ENCODE measurements at places on chromosomes 12 and 14.
A peak's percentile ranks its signal among the peaks of the same experiment; 100 is the strongest.

DNA sequence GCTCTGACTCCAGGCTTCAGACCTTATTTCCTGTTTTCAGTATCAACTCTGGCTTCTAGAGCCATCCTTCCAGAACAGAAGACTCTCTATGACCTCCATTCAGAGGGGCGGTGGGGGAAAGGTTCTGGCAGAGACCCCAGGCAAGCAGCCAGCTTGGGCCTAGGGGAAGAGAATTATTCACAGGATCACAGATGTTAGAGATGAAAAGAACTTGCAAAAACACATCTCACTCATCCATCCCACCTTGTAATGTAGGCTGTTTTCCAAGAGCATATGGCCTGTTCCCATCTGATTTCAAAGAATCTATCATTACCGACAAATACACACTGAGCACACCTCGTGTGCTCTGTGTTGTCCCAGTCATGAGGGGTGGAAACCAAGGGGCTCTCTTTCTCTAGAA lies 131.9 kb downstream of the GRIN2B start:
- no peak for DNase-seq

DNA sequence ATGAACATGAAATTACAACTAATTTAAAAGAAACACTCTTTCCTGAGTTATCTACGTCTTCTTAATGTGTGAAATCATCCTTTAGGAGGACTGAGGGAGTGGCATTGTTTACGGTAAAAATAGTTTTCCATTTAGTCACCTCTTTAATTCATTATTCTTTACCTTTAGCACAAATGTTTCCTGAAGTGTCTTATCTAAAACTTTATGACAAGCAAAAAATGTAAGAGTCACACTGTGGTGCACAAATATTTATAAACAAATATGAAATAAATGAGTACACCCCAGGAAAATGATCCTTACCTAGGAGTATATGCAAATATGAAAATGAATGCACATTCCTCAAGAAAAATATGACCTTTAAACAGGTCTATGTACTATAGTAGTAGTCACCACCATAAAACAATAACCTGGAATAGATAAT lies 104.6 kb downstream of the PTPRR start:
- DNase-seq: no peak

DNA sequence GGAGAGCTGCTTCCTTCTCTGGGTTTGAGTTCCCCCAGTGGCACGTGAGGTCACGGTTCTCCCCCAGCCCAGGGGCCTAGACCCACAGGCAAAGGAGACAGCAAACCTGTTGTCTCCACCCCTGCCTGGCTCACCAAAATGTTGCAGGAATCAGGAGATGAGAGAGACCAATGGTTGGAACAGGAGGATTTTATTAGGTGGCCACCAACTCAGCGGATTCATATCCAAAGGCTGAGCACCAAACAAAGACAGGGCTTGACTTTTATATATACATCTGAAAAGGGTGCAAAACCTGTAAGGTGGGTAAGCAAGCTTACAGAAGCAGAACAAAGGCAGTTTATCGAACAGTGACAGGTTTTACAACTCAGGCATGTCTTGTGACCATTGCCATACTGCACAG lies 9.2 kb upstream of the ADAM21 start:
- no peak for DNase-seq

DNA sequence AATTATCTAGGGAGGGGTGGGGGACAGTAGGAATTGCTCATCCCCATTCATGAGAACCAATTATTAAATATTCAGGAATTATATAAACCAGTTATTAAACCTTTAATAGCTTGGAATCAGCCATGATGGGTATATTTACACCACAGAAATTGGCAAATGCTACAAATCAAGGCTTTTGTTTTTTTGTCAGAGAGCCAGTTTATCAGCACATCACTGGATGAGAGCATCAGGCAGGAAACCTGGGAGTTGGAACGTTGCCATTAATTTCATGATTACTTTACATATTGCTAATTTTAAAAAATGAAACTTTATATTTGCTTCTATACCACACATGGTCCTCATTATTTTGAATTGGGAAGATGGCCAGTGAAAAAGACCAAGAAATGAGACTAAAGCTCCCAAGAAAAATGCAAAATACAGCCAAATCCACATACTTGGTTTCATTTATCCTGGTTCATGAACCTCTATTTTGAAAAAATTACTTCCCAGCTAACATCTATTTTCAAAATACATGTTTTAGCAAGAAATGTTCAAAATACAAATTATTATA lies 48.4 kb downstream of the ATL1 start:
- DNase-seq: no peak

DNA sequence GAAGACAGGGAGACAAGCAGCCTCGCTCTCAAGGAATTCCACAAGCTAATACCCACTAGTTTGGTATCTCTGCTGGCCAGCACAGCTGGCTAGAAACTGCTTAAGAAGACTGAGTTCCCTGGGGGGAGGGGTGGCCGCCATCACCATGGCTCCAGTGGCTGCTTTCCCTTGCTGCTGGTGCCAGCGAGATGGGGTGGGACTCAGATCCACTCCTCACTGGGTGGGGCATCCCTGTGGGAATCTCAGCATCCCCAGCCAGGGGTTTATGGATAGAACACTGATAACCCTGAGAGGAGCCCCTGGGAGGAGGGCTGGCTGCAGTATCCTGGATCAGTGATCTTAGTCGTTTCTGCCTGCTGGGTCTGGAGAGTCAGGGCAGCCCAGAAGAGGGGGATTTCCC lies 170.6 kb upstream of the MDGA2 start:
- no peak for DNase-seq

GRCh38 chr12:49869816-49870500 lies 27.1 kb upstream of the BCDIN3D start:
- no peak for DNase-seq

DNA sequence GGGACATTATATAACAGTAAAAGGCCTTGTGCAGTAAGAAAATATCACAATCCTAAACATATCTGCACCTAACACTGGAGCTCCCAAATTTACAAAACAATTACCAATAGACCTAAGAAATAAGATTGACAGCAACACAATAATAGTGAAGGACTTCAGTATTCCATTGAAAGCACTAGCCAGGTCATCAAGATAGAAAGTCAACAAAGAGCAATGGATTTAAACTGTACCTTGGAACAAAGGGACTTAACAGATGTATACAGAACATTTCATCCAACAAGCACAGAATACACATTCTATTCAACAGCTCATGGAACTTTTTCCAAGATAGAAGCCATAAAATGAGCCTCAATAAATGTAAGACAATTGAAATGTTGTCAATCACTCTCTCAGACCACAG lies 209.5 kb upstream of the ARHGAP5 start:
- no peak for DNase-seq

GRCh38 chr12:68876461-68876860 lies 56.5 kb downstream of the CPM start:
- no peak for DNase-seq

DNA sequence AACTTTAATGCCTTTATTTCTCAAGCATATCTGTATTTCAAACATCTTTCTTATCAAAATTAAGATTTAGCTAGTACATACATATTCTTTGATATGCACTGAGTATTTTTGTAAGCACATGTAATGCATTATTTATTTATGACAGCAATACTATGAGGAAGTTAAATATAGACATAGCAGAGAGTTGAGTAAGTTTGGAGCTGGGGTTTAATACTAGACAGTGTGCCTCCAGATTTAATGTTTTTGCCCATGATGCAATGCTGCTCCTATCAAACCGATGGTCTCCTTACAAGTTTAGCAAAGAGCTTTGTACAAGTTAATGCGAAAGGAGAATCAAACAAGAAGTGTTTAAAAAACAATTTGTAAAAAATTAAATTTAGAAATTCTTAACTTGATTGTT lies 826.6 kb upstream of the MGAT4C start:
- no peak for DNase-seq

- DNase-seq: no peak
Measured at GRCh38 chr12:765840-766239, 13.5 kb downstream of the WNK1 start.

DNA sequence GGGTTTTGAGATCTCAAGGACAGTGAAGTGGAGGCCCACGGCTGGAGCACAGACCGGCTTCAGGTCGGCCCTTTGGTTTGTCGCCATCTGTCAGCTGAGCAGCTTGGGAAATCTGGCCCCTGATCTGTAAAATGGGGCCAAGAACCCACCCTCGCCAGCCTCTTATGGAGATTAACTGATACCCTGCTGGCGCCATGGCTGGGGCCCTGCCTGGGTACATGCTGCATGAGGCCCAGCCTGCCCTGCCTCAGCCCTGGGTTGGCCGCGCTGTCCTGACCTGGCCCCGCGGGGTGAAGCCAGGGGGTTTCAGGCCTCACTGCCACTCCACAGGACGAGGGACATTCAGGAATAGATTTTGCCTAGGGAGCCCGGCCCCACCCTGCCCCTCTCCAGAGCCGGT lies 33.9 kb upstream of the MEG3 start:
- DNase-seq: no peak

DNA sequence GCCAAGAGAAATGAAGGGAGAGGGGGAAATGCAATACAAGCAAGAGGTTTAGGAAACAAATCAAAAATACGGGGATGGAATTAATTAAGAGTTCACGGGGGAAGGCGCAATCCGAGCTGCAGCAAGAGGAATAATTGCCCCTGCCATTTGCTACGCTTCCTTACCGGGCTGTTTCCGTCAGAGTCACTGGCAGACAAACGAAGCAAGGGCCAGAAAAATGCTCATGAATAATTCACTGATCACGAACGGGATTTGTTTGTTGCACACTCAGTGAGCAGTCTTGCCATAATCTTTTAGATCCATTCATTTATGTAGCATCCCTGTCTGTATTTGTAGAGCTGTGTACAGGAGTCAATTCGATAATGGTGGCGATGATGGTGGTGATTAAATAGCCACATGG lies 39.0 kb downstream of the PLXNC1 start:
- DNase-seq: peak; percentile 7

GRCh38 chr14:49950275-49951228 lies 57.7 kb downstream of the ARF6 start:
- DNase-seq: peak; percentile 97

DNA sequence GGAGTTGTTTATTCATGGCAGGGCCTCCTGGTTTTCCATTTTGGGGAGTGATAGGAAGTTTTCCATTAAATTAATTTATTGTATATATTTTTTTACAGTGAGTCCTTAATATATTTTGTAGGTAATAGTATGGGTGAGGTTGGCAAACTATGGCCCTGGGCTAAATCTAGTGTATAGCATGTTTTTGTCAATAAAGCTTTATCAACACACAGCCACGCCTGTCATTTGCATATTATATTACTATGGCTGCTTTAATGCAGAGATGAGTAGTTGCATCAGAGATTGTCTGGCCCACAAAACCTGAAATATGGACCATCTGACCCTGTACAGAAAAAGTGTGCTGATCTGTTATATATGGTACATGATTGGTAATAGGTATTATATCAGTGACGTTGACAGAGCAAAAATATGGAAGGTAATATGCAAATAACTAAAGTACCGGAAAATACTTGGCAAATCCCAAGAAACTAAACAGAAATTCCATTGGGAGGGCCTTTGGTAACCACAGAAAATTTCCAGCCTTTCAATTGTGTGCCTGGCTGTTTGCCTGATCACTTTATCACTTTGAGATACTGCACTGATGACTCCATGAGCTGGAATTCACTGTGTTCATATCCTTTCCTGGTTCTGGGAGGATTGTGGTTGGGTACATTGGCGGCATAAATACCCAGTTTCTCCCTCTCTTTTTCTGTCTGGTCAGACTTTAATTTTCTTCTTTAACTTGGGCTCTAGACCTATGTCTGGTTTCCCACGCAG lies 61.7 kb upstream of the RFLNA start:
- DNase-seq: no peak

DNA sequence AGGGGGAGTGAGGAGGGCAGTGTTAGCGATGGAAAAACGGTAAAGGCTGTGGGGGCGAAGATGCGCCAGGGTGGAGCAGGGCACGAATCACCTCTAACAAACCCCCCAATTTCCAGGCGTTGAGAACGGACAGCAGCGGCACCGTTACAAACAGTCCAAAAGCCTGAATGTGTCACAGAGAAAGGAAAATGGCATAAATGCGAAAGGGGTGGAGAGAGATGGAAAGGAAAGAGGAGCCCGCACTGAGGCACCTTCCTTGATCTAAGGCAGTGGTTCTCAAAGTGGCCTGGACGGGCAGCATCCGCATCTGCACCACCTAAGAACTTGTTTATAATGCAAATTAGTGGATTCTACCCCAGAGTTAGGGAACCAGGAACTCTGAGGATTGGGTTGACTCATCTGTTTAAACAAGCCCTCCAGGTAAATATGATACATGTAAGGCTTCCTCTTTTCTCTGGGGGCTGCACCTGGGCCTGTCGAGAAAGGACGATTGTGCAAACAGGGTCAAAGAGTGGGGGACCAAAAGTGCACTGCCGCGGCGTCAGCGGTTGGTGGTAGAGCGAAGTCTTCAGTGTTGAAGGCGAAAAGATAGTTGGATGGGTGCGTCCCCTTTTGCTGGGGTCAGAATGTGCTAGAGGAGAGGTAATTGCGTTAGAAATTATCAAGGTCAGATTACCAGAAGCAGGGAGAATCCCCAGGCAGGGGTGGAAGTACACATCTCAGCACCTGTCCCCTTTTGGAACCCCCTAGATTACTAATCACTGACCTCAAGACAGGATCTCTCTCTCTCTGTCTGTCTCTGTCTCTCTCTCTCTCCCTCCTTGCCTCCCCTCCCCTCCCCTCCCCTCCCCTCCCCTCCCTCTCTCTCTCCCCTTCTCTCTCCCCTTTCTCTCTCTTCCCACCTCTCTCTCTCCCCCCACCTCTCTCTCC lies 1.3 kb upstream of the KCNH5 start:
- DNase-seq: no peak

DNA sequence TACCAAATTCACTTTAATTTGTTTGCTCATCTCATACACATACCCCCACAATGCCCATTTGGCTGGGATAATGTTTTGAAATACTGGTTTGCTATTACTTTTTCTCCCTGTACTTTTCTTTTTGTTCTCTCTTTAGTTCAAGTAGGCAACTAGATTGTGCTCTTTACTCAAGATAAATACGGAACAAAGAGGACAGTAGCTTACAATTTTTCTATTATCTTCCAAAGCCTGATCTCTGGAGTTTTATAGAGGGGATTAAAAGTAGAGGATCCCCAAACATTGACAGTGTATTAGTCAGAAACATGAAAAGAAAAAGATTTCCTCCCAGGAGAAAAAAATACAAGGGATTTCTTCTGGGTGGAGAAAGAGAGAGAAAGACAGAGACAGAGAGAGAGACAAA lies 102.1 kb upstream of the FSCB start:
- DNase-seq: no peak

GRCh38 chr14:86739761-86740160 lies 1209.8 kb downstream of the FLRT2 start:
- no peak for DNase-seq
